ENCODE measurements at places on chromosomes 1 and 21.

DNA sequence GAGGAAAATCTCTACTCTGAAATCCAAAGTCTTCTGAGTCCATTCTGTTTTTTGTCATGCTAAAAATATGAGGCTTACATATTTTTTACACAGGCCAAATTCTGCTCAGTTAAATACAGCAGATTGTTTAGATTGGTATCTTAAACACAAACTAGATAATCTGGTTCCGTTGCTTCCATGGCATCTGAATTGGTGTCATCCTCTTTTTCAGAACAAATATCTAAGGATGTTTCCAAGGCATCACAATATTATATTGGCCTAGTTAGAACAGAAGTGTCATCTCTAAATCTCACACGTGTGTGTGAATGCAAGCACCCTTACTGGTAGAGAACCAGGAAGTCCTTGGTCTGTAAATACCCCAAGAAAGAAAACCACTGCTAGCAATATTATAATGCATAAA is 151.2 kb downstream of the NRIP1 start:
- DNase-seq = no peak

GRCh38 chr1:161970633-161971032 is 53.0 kb downstream of the OLFML2B start:
- no peak for DNase-seq

DNA sequence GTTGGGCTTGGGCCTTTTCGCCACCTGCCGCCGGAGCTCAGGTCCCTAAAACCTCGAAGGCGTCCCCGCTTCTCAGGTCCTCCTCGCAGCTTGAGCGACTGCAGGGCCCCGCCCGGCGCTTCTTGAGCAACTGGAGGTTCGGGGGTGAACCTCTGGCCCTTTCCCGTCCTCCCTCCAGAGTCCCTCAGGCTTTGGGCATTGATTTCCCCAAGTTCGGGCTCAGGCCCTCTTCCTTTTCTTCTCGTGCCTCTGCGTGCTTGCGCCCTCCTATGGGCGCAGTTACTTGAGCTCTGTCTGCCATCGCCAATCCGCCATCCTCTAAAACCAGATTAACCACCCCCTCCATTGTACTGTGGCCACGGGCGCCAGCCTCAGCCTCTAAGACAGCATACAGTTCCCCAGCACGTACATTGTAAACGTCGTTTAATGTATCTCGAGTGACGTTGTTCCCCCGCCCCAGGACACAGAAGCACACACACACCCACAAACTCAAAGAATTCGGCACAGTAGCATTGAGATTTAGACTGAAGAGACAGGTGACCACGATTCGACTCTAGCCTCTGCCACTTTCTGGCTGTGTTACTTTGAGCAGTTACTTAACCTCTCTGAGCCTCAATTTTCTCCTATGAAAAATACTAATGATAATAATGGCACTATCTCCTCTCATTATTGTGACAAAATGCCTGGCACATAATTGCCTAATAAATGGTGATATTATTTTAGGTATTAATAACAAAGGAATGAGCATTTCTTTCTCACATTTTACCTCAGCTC is 22.6 kb downstream of the BTG2 start:
- DNase-seq = peak; percentile 40

DNA sequence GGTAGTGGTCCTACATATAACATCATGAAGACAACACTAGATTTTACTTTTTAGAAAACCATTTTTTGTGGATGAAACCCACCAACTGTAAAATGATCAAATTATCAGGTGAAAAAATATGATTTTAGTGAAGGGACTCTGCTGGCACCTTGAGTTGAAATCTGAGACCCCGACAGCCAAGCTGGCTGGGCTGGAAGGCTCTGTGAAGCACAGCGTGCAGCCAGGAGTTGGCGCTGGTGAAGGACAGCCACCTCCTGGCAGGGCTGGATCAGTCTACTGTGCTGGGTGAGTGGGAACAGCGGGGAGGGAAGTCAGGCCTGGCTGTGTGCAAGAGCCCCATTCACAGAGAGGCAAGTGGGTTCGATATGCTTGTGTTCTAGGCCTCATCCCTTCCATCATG is 47.9 kb downstream of the DDAH1 start:
- DNase-seq = no peak

- DNase-seq = no peak
These were observed 48.7 kb downstream of the TESK2 start for GRCh38 chr1:45442272-45442671.

DNA sequence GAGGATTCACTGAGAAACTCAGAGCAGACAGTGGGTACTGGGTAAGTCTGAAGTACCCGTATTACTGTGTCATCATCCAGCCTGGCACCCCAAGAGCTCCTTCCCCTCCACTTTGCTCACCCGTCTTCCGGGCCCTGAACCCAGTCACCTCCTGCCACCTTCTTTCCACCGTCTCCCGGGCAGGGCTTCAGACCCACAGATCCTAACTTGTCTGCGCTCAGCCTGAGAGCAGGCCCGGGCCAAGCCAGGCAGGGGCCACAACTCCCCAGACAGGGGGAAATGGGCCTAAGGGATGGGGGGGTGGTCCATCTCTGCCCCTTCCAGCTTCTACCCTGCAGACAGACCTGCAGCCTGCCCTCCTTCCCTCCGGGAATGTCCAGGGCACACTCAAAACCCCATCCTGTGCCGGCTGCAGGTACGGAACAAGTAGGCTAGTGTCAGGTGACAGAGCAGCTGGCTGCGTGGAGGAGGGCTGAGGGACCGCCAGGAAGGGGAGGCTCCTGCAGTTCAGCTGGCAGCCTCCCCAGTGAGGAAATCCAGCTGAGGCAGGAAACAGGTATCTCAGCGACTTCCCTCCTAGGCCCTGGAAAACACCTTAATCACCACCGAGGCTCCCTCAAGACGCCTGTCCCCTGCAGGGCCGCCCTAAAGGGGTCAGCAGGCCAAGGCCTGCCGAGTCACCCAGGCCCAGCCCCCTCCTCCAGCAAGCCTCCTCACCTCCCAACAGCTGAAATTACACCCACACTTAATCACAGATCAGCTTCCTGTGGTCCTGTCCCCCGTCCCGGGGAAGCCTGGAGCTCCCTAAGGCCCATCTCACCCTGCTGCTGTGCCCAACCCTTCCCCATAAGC is 3.5 kb downstream of the HSPG2 start:
- no peak for DNase-seq

DNA sequence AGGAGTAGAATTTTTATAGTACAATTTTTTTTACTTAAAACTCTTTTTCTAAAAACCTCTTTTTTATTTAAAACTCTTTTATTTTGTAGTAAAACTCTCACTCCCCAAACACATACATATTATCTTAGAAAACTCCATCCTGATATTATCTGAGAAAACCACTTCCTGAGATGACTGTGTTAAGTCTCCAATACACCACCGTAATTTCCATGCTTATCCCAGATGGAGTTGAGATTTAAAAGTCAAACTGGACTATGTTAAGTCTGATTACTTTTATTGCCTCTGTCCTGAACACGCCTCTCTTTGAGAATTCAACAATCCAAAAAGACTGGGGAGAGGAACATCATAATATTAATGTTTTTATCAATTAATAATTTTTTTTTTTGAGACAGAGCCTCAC is 3.7 kb downstream of the SEC16B start:
- DNase-seq = no peak

- no peak for DNase-seq
These were observed 176.4 kb downstream of the RPS6KC1 start for GRCh38 chr1:213227458-213227857.

- DNase-seq = no peak
These were observed 40.3 kb upstream of the TRIM67 start for GRCh38 chr1:231121533-231121932.

- no peak for DNase-seq
These were observed 449.9 kb downstream of the MATN1 start for GRCh38 chr1:30273456-30273855.

DNA sequence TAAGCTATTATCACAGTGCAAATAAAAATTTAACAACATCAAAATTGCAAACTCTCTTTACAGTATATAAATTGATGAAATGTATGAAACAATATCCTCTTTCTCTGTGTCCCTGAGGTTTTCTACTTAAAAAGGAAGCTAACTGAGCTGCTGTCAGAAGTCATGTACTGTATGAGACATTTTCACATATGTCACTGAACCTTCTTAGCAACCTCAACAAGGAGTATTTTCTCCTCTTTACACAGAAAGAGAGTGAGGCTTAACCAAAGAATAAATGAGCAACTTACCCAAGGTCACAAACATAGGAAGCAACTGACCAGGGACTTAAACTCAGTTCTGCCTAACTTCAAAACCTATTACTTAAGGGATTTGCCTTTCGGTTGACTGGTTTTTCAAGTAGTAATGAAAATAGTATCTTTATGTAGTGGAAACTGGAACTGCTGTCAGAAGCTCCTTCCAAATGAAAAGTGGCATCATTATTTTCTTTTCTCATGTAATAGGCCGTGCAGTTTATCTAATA is 288.9 kb downstream of the LRRIQ3 start:
- DNase-seq = no peak

DNA sequence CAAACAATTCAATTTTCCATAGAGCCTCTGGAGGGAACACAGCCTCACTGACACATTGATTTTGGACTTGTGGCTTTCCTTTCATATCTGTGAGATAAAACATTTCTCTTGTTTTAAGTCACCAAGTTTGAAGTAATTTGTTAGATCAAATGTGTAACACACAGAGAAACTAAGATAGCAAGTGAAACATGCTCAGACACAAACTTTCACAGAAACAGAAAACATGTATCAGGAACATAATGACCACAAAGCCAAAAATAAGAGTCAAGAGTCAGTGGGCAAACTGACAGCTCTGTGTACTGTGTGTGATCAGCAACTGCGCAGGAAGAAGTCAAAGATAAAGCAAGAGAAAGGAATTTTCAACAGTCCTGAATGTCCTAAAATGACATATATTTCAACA is 1237.5 kb downstream of the AMY1C start:
- DNase-seq = no peak

GRCh38 chr1:175713381-175713780 is 30.0 kb downstream of the TNR start:
- no peak for DNase-seq

GRCh38 chr1:117970252-117970651 is 40.7 kb downstream of the WDR3 start:
- DNase-seq = no peak

- DNase-seq = no peak
These were observed 325.1 kb downstream of the BRINP2 start for GRCh38 chr1:177495878-177496277.

DNA sequence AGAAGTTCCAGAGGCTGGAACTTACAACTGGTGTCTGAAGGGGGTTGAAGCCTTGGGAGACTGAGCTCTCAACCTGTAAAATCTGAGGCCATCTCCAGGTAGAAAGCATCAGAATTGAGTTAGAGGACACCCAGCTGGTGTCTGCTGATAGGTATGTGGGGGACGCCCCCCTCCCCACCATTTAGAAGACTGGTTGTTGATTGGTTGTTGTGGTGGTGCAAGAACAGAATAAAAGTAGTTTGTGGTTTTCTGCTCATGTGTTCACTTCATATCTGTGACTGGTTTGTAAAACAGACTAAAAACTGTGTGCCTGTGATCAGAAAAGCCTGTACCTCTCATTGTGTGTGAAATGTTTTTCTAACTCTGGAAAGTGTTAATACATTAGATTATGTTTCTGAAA is 33.2 kb upstream of the PDE4B start:
- DNase-seq = no peak

DNA sequence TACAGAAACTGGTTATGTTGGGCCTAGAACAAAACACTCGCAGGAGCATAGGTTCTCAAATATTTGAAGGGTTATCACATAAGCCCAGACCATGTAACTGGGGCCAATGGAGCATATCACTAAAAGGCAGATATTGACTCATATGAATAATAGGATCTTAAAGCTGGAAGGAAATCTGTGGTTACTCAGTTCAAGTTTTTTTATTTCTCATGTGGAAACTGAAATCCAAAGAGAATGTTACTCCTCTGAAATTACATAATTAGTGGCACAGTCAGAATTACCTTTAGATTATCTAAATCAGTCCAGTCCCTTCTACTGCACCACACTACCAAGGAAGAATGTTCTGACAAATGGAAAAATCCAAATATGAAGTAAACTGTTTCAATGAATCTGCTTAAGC is 12.0 kb downstream of the SLAMF8 start:
- no peak for DNase-seq

- DNase-seq = no peak
These were observed 16.9 kb downstream of the DYRK3 start for GRCh38 chr1:206651958-206652890.

DNA sequence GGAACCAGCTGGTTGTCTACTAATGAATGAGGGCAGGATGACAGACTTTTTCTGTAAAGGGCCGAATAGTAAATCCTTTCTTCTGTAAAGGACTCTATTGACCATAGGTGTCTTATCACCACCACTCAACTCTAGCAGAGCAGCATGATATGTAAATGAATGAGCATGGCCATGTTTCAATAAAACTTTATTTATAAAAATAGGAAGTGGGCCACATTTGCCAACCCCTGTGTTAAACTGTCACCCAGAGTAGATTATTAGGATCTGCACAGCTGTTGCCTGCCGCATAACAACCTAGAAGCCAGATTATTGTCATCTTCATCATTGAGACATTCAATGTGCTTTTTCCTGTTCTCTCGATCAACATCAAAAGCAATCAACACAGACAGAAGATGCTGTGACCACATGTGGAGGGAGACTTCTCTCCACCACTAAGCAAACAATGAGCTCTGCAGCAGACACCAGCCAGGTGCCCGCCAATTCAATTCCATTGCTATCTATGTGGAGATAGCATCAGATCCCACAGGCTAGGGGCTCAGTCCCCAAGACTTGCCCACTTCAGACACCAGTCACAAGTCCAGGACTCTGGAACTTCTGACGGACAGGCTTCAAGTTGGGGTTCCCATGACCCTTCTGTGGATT is 6.8 kb upstream of the EFHD2 start:
- no peak for DNase-seq

- DNase-seq = no peak
These were observed 25.1 kb upstream of the B3GALT2 start for GRCh38 chr1:193211539-193211938.

DNA sequence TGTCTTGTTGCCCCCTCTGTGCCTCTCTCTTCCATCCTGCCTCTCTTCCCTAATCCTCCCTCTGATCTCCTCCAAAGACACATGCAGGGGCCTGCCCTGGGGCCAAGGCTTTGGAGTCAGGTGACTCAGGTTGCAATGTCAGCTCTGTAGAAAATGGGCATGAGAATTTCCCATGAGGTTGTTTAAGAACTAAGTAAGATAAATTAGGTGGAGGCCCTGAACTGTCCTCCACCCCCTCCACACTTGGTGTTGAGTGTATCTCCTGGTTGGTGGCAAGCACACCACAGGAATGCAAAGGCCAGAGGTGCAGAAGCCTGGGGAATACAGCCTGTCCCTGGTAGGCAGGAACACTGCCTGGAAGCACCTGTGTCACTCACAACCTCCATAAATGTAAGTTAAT is 63.9 kb upstream of the GRIK3 start:
- no peak for DNase-seq

DNA sequence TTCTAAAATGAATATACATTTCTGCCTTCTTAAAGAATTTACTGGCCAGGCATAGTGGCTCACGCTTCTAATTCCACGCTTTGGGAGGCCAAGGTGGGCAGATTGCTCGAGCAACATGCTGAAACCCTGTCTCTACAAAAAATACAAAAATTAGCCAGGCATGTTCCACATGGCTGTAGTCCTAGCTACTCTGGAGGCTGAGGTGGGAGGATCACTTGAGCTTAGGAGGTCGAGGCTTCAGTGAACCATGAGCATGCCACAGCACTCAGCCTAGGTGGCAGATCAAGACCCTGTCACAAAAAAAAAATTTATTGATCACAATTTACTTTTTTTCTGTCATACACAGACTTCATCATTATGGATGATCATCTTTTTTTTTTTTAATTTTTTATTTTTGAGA is 11.5 kb downstream of the CDC14A start:
- DNase-seq = no peak

GRCh38 chr1:53594391-53595180 is 135.4 kb downstream of the DMRTB1 start:
- no peak for DNase-seq

Data from activated gamma-delta T cell treated with anti-CD3 and anti-CD28 coated beads, Interleukin-2, amount 50 U/mL, for 16 hours (primary cell).